ENCODE measurements at places on chromosomes 1 and 21.

- no peak for DNase-seq
Measured at GRCh38 chr1:216702170-216702569, 21.1 kb downstream of the ESRRG start.

- no peak for DNase-seq
Measured at GRCh38 chr1:30904191-30904961, 4.2 kb downstream of the SDC3 start.

DNA sequence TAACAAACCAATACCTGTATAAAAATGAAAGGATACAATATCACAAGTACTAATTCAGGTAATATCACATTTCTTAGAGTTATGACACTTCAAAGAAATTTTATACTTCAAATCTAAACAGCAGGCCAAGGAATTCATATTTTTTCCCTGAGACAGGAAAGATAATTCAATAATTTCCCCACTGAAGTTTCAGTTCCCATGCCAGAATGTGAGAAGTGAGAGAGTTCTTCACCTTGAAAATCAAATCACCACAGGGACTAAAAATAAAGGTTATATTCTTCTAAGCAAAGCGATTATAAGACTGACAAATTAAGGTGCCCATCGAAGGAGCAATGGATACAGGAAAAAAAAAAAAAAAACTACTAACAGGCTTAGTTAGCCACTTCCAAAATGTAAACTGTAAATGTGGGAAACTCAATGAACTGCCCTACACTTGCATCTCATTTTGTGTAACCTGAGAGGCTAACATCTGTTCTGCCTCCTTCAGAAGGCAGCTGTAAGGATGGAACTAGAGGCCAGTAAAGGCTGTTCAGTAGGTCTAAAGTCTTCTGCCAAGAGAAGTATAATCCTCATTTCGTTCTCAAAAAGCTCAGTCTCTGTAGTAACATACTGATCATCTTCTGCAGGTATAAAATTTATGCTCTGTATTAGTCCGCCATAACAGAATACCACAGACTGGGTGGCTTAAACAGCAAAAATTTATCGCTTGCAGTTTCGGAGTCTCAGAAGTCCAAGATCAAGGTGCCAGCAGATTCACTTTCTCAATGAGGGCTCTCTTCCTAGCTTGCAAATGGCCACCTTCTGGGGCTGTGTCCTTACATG, 127.8 kb downstream of the RERE start:
- DNase-seq, result no peak

- no peak for DNase-seq
Measured at GRCh38 chr1:177067752-177068410, 96.6 kb downstream of the ASTN1 start.

GRCh38 chr1:92754000-92754718, 30.7 kb downstream of the EVI5 start:
- no peak for DNase-seq

GRCh38 chr1:200355801-200356200, 54.0 kb downstream of the ZNF281 start:
- no peak for DNase-seq

- no peak for DNase-seq
Measured at GRCh38 chr1:43238085-43238484, 31.7 kb upstream of the TMEM125 start.

DNA sequence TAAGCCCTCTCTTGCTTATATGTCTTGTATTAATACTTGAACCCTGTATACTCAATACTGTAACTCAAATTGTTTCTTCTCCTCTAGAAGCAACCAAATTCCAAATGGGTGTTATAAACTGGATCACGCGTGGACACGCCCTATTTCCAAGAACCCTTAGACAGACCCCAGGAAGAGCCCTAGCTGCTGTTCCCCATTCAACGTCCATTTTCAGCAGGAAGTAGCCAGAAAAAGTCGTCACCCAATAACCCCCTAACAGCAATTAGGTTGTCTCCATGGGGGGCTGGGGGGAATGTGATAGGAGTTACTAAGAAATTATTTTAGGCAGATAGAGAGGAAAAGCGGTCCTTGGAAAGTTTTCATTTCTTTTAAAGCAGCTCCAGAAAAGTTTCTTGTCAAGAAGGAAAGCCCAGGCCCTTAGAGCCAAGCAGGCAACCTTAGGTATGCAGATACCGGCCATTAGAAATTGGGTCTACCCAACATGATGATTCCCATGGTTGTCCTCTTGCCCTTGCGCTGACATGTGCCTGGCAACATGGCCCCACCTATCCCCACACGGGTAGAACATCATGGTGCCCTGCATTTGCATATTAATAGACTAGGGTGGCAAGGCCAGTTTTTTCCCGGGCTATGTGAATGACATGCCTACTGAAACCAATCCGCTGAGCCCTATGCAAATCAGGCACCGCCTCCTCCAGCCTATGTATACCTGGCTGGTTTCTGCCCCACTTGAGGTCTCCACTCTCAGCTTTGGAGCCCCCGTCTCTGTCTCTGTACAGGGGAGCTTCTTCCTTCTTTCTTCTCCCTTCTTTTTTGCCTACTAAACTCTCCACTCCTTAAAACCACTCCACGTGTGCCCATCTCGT, 4.0 kb upstream of the CD46 start:
- DNase-seq, result no peak

DNA sequence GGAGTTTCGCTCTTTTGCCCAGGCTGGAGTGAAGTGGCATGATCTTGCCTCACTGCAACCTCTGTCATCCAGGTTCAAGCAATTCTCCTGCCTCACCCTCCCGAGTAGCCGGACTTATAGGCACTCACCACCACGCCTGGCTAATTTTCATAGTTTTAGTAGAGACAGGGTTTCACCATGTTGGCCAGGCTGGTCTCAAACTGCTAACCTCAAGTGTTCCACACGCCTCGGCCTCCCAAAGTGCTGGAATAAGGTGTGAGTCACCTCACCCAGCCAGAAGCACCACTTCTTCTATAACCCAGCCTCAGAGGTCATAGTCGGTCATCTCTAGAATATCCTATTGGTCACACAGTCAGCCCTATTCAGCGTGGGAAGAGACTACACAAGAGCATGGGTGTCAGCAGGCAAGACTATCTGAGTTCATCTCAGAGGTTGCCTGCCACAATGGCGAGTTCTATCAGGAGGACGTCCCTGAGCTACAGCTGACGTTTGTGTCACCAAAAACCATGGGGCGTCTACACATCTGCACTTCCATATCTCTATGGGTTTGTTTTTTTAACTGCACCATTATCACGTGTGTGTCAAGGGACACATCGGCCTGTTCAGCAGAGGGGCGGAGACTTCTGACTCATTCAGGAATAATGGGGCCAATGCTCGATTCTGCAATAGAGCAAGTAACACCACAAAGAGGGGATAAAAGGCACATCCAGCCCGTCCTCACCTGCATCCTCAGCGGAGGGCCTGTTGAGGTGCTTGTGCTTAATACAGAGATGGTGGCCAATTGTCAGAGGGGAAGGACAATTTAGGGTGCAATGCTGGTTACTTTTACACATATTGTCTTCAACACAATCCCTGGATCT, 256.3 kb upstream of the IRF2BP2 start:
- DNase-seq, result no peak

DNA sequence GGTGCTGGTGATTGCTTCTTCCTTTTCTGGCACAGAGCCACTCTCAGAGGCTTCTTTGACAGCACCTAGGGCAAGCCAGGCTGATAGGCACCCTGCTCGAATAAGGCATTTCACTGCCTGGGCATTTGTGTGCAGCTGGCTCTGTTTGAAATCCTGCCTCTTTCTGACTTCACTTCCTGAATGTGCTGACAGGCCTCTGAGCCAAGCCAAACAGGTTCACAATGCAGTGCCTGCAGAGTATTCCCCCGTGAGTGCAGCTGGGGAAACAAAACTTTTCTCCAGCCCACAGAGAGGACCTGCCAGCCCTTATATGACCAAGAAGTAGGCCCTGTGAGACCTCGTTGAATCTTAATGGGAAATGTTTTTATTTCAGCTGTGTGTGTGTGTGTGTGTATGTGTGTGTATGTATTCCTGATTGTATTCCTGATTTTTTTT, 10.4 kb downstream of the JUN start:
- DNase-seq, result no peak

- DNase-seq, result no peak
Measured at GRCh38 chr1:29465755-29466154, 229.4 kb downstream of the PTPRU start.

GRCh38 chr1:18681423-18681835, 50.8 kb downstream of the PAX7 start:
- no peak for DNase-seq

GRCh38 chr21:19792004-19792403, 1206.2 kb upstream of the NCAM2 start:
- DNase-seq, result no peak

GRCh38 chr1:18743233-18743632, 112.6 kb downstream of the PAX7 start:
- DNase-seq, result no peak

- DNase-seq, result no peak
Measured at GRCh38 chr1:157438146-157438545, 114.2 kb downstream of the FCRL5 start.

GRCh38 chr1:61851235-61851634, 109.0 kb downstream of the PATJ start:
- DNase-seq, result no peak

- no peak for DNase-seq
Measured at GRCh38 chr1:208526613-208527125, 282.5 kb upstream of the PLXNA2 start.

DNA sequence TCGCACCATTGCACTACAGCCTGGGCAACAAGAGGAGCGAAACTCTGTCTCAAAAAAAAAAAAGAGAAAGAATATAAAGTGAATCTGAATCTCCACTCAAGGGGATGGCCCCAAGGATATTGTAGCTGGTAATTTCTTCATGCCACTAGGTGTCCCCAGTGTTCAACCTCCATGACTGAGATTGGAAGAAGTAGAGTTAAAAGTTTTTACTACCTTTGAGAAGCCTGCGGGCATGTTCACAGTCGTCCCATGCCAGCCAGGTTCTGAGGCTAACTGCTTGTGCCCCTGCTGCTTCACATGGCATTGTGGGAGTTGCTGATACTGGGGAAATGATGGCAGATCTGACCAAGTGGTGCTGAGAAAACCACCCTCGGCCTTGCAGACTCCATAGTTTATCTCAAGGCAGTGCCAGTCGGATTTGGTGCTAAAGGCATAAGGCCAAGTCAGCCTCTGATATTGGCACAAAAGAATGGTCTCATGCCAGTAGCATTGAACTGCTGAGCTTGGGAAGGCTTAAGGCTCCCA, 10.8 kb upstream of the SHISA4 start:
- no peak for DNase-seq
